ENCODE measurements at places on chromosomes 2 and 18.

GRCh38 chr2:136131961-136132824 is 14.2 kb upstream of the CXCR4 start:
- no peak for DNase-seq

GRCh38 chr2:84856787-84857186 is 24.1 kb downstream of the TRABD2A start:
- DNase-seq = no peak

DNA sequence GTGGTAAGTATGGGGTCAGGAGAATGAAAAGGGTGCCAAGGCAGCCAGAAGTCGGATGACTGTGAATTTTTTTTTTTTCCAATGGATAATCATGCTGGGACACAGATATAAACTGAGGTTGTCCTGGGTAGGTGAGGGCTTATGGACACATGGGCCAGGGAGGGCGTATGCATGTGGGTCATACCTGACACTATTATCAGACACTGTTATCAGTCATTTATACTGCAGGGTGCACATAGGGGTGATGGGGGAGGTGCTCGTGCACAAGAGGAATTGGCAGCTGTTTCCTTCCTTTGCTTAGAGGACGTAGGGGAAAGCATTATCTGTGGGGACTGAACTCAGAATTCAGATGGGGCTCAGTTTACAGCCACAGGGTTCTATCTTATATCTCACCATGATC is 10.1 kb downstream of the CTIF start:
- DNase-seq = no peak

GRCh38 chr2:18473241-18474181 is 86.9 kb downstream of the RDH14 start:
- no peak for DNase-seq

DNA sequence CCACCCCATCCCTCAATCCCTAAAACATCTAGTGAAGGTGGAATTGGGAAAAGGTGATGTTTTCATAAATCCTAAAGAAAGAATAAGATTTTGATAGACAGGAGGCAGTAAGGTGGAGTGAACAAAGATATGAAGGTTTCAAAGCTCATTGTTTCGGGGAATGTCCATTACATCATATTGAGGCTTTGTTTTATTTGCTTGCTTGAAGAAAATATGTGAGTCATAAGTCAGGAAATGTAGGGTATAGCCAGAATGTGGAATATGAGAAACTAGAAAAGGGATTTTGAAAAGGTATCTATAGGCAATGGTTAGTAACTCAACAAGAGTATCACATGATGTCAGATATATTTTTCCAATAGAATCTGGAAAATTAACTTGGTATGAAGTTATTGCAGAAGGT is 1178.5 kb upstream of the ACVR2A start:
- DNase-seq = no peak

- DNase-seq = no peak
Measured at GRCh38 chr2:234463626-234464290, 33.1 kb downstream of the ARL4C start.

- DNase-seq = no peak
Measured at GRCh38 chr2:122070241-122070731, 314.8 kb downstream of the TSN start.

- no peak for DNase-seq
Measured at GRCh38 chr2:86809481-86810121, 18.9 kb upstream of the CD8A start.

DNA sequence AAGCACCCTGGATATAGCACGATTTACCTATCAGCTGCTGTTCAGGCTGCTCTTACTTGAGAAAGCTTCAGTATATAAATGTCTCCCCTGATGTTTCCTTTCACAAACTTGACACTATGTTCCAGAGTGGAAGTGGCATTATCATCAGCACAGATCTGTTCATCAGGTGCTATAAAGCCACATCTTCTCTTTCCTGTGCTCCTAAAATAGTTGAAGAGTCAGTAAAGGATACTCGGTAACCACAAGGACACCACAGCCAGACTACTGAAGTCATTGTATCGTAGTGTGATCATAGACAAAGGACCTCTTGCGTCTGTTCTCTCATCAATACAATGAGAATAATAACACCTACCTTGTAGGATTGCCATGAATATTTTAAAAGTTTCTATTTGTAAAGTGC is 841.0 kb upstream of the CELF4 start:
- no peak for DNase-seq

DNA sequence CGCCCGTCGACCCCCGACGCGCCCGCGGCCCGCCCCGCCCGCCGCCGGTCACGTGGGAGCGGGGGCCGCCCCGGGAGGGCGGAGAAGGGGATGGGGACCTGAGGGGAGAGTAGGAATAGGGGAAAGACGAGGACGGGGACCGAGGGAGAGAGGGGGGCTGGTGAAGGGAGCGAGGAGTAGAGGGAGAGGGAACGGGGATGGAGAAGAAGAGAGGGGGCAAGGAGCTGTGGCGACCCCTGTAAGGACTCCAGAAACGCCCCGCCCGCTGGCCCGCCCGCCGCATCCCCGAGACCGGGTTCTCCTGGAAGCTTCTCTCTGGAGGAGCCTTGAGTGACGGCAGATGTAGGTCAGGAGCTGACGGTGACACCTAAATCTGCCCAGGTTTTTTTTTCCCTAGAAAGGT is 615 bp downstream of the ADNP2 start:
- DNase-seq = peak; percentile 41

GRCh38 chr2:71503837-71504236 is 50.5 kb downstream of the DYSF start:
- no peak for DNase-seq

GRCh38 chr18:53754154-53754553 is 470.3 kb downstream of the MBD2 start:
- no peak for DNase-seq

DNA sequence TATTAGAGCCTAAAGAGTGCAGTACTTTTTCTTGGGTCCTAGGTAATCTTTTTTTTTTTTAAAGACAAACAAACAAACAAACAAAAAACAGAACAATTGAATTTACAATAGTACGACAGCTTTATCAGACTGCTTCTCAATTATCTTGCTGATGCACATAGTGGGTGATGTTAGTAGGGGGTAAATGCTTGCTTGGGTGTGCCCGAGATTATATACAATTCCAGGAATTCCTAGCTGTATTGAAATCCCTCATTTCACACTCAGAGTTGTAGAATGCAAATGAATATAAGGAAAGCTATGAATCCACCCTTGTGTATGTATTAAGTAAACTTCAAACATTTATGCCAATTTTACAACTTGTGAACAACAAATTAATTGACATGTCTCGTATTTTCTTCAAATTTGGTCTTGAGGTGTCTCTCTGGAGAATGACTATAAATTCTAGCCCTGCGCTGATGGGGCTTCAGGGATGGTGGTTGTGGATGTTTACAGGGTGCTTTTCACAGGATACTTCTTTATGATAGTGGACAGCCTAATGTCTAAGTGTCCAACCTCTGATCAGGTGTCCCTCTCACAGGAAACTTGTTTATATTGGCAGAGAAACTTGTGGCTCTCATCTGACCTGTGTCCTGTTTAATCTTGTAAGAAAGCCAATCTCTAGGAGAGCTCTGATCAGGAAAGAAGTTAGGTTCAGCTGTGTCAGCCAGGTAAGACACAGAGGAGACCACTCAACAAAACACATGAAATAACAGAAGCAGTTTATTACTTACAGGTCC is 61.9 kb upstream of the SLC39A10 start:
- no peak for DNase-seq

- no peak for DNase-seq
Measured at GRCh38 chr2:218022851-218023530, 20.2 kb upstream of the TNS1 start.

- DNase-seq = no peak
Measured at GRCh38 chr2:237449193-237449881, 35.4 kb upstream of the COL6A3 start.

- DNase-seq = no peak
Measured at GRCh38 chr18:76263046-76264005, 231.7 kb downstream of the ZNF516 start.

DNA sequence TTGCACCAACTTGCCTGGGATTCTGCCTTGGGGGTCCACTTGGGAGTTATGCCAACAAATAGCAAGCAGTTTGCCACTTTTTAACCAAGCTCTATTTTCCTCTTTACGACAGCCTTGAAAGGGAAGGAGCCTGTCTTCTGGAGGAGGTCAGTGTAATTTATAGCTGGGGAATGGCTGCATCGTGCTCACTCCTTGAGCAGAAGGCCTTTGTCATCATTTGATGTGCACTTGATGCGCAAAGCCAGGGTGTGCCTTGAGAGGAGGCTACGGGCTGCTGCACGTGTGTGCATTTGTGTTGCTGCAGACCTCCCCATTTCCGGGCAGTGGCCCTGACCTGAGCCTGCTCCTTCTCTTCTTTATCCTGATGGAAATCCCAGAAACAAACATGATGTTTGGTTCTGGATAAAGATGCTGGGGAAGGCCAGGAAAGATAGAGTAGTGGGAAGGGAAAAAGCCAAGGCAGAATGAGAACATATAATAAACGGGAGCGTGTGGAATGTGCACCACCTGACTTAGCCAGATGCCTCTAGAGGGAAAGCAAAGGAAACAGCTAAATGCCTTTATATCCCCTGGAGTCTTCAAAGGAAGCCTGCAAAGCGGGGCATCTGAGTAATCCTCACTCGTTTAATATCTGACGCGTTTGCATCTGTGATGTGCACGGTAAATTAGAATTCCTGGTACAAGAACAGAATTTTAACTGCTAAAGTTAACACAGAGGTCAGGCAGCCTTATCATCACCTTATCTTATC is 68.3 kb upstream of the ZNF521 start:
- DNase-seq = no peak

DNA sequence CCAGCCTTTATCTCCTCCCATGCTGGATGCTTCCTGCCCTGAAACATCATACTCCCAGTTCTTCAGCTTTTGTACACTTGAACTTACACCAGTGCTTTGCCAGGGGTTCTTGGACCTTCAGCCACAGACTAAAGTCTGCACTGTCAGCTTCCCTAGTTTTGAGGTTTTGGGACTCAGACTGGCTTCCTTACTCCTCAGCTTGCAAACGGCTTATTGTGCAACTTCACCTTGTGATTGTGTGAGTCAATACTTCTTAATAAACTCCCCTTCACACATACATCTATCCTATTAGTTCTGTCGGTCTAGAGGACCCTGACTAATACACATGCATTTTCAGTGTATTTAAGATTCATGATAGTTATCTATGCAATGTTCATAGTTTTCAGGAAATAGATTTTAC is 35.8 kb upstream of the ZNF804A start:
- peak; percentile 37 for DNase-seq

GRCh38 chr2:240155745-240156390 is 15.4 kb upstream of the OTOS start:
- DNase-seq = no peak

GRCh38 chr2:170881840-170882239 is 47.2 kb upstream of the GORASP2 start:
- DNase-seq = no peak

DNA sequence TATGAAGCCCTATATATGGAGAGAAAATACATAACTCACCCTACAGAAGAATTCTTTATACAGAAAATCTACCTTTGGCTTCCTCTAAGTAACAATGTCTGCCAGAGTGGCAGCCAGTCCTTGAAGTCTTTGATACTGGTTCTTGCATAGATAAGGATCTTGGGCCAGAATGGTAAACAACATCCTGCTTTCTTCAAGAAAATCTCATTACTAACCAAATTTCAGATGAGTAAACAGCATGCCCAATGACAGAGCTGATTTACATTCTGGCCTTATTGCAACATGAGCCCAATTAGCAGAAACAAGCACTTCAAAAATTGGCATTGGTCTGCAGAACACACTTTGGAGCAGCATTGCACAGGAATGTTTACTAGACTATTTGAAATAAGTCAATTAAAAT is 336.5 kb upstream of the ST6GAL2 start:
- DNase-seq = no peak

DNA sequence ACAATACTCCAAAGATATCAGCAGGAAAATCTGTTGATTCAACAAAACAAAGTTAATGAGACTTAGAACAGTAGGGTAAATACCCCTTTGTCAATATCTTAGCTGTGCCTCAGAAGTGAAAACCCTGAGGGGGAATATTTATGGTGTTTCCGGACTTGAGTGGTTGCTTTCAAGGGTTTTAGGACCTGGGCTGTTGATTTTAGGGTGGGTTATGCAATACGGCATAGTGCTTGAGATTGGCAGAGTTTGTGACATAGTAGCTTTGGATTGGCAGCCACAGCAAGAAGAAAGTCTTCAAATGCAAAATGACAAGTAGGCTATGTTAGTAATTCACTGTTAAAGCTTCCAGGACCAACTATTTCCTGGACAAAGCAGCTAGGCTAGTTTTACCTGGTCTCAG is 826.3 kb upstream of the CDH2 start:
- no peak for DNase-seq

GRCh38 chr18:76806301-76806700 is 16.1 kb upstream of the ZNF236 start:
- no peak for DNase-seq

DNA sequence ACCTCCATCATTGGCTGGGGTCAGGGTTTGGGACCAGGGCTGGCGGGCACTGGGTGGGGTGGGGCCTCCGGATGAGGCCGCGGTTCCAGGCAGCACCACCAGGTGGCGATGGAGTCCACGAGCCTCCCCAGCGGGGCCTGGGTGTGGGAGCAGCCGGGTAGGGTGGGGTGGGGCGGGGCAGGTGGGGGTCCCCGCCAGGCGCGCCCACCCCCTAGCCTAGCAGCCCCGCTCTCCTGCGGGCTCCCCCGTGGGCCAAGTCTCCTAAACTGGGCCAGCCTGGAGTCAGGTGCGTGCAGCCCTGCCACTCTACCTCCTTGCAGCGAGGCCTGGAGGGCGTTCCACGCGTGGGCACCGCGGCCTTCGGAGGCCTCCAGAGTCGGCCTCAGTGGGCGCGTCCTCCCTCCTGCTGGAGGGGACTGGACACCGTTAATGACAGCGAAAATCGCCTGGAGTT is 187.5 kb downstream of the TWIST2 start:
- DNase-seq = peak; percentile 60

DNA sequence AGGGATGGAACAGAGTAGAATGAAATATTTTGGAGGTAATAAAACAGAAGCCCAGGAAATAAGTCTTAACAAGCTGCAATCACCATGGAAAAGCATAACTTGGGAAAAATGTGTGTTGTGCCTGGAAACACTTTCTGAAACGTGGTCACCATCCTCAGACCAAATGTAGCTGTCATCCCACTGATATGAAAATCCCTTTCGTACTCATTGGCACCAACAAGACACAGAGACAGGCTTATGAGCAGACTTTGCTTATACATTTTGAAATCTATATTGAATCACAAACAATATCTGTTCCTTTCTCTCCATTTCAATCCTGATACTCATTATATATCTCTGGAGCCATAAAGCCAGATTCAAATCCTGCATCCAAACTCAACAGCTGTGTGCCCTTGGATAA is 28.7 kb downstream of the MREG start:
- no peak for DNase-seq

DNA sequence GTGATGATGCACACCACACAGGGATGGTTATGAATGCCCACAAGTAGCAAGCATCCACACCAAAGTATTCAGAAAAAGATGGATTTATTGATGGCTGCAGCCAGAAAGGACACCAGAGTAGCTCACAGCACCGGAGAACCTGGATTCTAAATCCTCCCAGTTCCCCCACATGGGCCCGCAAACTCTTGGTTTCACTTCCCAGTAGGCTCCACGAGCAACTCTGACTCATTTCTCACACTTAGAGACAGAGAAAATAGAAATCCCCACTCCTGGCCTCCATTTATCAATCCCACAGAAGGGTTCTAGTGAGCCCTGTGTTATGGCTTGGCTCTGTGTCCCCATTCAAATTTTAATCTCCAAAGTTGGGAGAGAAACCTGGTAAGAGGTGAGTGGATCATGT is 426.7 kb upstream of the MYT1L start:
- no peak for DNase-seq

All from hematopoietic multipotent progenitor cell treated with erythropoietin and hydrocortisone succinate and interleukin-3 and kit ligand, for 6 days (in vitro differentiated cells).